ENCODE measurements at places on chromosomes 7 and 10.

DNA sequence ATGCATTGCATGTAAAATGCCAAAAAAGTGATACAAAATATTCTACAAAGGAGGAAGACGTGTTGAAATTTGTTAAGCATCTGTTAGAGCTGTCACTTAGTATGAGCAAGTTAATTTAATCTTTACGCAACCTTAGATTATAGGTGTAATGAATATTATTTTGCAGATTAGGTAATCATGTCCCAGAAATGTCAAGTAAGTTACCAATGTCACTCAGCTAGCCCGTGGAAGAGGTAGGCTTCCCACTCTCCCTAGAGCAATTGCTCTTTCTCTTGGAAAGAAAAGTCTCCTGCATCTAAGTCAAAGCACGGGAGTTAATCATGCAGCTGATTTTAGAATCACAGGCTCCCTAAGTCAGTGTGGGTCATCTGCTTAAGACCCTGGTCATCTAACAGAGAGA lies 830.4 kb upstream of the IGFBP3 start:
- DNase-seq, result no peak

DNA sequence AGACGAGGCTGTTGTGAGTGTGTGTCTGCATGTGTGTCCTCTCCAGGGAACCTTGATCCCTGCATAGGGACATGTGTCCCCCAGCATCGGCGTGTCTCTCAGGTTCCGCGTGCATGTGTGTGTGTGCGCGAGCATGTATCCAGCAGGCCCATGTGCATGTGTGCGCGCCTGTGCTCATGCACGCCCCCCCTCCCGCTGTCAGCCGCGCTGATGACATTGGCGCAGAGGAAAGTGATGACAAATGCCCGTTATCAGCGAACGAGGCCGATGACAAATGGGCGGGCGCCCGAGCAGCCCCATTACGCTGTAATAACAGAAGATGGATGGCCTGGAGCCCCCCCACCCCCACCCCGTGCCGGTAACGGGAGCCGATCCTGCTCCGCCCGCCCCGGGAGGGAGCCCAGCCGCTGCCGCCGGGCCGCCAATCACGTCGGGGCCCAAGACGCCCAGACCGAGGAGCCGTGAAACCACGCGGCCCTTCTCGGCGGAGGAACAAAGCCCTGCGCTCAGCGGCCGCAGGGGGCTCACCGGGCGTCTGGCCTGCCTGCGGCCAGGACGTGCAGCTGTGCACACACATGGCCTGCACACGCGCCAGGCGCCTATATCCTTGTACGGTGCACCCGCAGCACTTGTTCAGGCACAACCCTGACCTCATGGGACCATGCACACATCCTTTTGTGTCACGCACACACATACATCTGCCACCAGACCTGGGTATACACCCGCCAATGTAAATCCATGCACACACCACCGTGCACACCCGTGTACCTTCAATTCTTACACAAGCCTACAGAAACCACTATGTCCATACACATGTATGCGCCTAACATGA lies 21.5 kb downstream of the POLL start:
- DNase-seq, result no peak

DNA sequence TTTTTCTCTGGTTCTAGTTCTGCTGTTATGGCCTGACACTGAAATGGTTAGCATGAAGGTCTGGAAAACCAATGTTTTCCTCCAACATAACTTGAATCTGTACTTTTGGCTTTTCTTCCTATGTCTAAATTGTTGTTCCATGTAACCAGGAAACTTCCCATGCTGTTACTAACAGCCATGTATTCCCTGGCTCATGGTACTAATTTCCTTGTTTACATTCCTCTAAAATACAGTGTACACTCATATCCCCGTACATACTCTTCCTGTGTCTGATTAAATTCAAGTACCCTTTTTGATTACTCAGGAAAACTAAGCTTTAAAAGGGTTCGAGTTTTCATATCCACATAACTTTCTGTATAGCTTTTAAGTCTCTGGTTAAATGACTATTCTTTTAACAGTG lies 12.3 kb upstream of the ACSM6 start:
- no peak for DNase-seq

DNA sequence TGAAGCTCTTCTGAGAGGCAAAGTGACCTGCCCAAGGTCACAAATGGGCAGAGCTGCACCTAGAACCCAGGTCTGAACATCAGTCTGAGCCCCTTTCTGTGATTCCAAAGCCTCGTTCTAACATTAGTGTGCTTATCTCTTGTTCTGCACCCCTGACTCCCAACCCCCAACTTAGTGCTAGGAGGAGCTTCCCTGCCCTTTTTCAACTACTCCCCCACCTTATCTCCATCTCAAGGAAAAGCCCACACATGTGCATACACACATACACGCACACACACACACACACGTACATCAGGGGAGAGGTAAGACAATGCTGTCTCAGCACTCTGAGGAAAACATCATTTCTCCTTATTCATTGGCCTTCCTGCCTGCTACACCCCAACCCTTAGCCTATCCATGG lies 8.3 kb downstream of the PRRT4 start:
- no peak for DNase-seq

DNA sequence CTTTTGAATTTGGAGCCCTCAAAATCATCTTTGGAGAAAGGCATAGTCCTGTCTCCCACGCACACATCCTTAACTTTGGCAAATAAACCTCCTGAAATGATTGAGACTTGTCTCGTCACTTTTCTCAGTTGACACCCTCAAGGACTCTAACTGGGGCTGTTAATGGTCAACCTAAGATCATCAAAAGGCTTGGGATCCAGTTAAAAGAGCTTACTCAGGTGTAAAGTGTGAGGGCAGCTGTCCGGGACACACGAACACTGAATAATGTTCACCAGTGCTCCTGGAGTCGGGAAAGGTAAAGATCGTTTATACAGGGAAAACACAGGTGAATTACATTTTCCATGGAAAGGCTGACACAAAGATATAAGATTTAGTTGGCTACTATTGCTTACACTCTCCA lies 84.7 kb downstream of the PAXIP1 start:
- no peak for DNase-seq

GRCh38 chr10:113895018-113895417 lies 40.6 kb downstream of the NHLRC2 start:
- no peak for DNase-seq

DNA sequence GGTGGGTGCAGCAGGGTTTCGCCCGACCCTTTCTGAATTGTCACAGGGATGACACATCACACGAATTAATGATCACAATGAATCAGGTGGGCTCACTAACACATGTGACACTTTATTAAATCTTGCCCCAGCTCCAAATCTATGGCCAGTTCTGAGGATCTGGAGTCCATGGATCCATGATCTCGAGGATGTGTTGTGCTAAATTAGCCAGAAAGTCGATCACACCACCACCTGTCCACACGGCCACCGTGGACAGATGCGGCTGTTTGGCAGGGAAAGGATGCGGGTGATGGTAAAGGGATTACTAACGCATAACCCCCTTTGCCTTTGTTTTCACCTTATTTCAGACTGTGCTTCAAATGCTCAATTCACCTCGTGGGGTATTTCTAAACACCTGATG lies 96.4 kb downstream of the COBL start:
- no peak for DNase-seq

DNA sequence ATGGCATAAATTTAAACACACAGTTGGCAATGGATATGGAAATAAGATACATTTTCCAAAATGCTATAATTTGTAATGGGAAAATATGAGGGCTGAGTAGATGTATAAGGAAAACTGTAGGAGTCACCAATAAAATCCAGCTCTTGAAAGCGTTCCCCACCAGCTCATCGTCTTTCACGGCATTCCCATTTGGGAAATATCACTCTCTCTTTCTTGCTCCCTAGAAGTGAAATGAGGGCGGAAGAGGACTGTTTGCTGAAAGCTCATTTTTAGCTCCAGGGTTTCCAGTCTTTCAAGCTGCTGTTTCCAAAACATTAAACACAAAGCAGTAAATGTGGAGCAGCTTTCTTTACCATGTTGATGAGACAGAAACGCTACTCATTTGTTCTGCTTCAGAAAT lies 104.6 kb upstream of the SFMBT2 start:
- DNase-seq, result no peak

- no peak for DNase-seq
Observed at GRCh38 chr10:21519397-21519933, 6.0 kb downstream of the SKIDA1 start.

DNA sequence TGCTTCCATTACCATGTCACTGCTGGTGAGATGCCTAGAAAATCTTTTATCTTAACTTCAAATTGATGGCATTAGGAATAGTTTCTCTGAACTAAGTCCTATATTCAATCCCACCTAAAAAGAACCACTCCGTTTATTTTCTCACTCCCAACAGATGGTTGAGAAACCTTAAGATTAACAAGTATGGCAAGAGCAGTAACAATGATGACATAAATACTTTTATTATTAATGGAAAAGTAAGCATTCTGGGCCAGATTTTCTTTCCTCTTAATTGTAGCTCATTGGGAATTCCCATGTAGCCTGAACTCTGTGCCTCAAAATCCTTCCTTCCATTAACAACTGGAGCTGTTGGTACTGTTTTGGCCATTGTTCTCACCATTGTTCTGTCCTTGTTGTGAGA lies 21.1 kb upstream of the FAM13C start:
- DNase-seq, result no peak

DNA sequence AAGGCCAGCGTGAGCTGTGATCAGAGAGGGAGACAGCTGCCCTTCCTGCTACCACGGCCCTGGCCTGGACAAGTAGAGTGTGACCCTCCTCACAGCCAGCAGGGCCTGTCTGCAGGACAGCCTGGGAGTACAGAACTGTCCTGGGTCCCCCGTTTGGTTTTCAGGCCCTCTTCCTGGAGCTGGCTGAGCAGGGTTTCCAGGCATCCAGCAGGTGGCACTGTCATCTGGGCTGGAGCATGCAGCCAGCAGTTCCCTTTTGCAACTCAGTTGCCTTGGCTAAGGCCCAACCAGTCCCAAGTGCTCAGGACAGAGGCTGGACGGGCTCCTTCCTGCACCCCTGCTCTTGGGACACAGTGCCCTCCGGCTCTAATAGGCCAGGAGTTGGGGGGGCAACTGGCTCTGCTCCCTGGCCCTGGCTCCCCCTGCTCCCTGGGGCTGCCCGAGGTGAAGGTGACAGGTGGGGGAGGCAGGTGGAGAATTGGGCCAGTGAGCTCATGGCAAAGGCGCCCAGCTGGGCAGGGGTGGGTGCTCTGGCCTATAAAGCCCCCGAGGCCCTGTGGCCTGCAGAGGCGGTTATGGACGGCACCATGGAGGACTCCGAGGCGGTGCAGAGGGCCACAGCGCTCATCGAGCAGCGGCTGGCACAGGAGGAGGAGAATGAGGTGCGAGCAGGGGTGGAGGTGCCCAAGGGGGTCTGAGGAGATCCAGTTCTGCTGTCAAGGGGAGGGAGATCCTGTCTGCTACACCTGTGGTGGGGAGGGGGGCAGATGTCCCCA lies at the start of gene ANKRD2:
Gene ANKRD2, plus strand, starts transcription at position 566 of the 776 bp plus-strand sequence. Its CDS starts 10 bp downstream, at position 576.
- peak; percentile 51 for DNase-seq

GRCh38 chr7:1713502-1714484 lies 43.7 kb downstream of the ELFN1 start:
- no peak for DNase-seq

- no peak for DNase-seq
Observed at GRCh38 chr7:144086730-144087129, 652 bp downstream of the OR2A12 start.

GRCh38 chr7:47611045-47611511 lies 29.2 kb upstream of the TNS3 start:
- no peak for DNase-seq

DNA sequence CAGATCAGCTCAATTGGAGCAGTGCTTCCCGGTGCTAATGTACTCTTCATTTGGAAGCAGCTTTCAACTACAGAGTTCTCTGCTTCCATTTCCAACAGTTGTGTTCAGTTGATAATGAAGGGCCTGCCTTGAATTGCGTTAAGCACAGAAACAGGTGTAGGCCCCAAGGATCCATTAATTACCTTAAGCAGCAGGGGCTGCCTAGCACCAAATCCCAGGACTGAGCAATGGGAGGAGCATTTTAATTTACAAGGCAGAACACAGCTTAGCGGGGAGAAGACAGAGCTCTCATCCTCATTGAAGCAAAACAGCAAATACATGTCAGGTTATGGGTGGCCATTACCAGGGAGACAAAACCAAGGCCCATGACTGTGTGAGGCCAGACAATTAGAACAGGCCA lies 349.6 kb downstream of the TFEC start:
- DNase-seq, result no peak

- no peak for DNase-seq
Observed at GRCh38 chr7:139068544-139069399, 32.9 kb upstream of the ZC3HAV1L start.

DNA sequence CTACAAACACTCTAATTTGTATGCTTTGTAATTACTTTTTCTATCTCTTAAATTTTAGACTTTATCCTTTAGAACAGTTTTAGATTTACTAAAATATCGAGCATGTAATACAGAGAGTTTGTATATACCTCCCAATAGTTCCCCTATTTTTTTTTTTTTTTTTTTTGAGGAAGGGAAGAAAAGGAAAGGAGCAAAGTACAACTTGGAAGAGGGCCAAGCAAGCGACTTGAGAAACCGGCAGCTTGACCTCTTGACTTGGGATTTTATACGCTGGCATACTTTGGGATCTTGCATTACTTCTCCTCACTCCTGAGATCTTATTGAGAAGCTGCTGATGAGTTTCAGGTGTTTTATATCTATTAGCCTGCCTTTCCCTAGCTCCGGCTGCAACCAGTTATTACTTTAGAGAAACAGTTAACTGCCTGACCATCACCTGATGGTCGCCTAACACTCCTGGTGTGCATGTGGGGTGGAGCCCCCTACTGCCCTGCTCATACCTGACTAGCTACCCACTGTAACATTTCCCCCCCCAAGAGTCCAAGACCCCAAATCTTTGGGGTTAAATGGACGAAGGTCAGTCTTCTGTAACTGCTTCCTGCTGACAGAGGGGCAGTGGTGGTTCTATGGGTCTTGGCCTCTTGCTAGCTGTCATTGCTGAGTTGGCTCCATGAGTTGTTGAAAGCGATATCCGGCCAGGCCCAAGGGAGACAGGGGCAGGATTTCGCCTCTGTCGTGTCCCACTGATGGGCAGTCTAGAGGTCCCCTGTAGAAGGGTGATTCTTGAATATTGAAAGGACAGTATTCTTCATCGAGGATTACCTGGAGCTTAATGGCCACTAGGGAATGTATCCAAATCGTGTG lies 28.5 kb downstream of the MKLN1 start:
- DNase-seq, result no peak

GRCh38 chr7:140342727-140343514 lies 55.4 kb downstream of the SLC37A3 start:
- DNase-seq, result peak; percentile 15

GRCh38 chr10:130492266-130492934 lies 356.2 kb downstream of the GLRX3 start:
- DNase-seq, result no peak

DNA sequence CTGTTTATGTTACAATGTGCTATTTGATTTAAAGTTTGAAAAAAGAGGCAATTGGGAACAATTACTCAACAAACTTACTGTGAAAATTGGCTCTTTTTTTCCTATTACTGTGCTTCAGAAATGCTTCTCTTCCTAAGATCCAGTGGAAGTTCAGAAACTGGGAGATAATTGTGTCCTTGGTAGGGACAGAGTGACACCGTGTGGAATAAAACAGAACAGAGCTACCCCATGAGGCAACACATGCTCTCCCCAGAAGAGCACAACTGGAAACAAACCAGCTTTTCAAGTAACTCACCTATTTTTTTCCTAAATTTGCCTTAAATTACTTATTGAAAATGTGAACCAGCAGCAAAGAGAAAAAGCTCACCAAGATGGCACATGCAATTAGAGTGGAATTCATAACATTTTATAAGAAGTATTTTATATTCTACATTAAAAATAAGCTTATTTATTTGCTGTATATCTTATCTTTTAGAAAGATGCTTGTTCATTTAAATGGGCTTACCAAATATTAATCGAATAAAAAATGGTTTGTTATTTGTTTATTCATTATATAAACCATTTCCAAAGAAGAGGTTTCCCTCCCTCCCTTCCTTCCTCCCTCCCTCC lies 346.1 kb upstream of the ANKRD30A start:
- no peak for DNase-seq

GRCh38 chr7:144720710-144721109 lies 115.1 kb downstream of the TPK1 start:
- DNase-seq, result no peak
